ENCODE measurements at places on chromosomes 7 and 10.

DNA sequence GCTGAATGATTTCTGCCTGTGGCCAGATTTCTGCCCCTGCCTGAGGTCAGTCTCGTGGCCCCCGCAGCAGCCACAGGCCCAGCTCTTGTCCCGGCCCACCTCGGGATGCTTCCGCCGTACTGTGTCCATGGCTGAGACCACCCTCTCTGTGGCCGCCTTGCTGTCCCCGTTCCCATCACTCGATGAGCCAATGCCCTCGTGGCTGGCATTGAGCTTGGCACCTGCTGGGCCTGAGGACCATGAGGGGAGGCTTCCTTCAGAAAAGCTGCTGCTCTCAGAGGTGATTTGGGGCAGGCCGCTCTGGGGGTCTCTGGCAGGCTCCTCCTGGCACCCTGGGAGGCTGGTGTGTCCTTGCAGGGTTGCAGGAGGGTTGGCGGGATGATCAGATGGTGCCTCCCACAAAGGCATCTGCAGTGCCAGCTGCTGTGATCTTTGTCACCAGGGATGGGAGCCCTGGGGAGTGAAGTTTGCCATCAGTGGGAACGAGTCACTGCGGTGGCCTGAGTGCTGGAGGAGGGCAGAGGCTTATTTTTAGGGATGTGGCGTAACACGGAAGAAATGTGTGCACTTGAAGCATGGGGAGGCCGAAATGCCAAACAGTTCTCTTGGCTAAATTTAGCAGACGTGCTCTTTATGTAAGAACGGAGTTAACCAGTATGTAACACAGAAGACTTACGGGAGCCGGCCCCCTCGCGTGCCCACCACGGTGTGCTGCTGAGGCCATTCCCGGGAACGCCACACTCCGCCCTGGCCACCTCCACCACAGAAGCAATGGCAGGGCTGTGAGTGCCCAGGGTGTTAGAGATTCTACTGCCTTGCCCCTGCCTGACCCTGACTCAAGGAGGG lies 47.7 kb downstream of the VIPR2 start:
- no peak for DNase-seq

DNA sequence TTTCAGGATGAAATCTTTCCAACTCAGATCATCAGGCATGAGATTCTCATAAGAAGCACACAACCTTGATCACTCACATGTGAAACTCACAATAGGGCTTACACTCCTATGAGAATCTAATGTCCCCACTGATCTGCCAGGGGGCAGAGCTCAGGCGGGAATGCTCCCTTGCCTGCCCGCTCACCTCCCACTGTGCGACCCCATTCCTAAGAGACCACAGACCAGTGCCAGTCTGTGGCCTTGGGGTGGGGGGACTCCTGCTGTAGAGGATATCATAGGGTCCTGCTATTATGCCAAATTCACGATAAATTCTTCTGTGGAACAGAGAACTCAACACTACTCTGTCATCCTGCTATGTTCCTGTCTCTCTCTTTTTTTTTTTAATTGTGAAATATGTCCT lies 5.2 kb upstream of the RASGEF1A start:
- no peak for DNase-seq

DNA sequence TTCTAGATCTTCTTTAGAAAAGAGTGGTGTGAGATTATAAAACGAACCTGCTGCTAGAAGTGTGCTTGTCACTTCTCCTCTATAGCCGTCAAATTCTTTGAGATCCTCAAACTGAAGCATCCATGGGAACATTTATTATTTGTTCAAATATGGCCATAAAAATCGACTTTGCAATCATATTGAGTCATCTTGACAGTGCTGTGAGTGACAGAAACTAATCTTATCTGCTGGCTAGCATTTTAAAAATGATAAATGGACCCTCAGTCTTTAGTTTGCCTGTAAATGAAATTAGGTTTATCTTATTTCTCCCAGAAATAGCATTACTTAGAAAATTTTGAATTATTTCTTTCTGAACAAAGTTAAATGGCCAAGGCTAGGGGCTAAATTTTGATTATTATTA lies 290.8 kb downstream of the EXOC4 start:
- DNase-seq: no peak

DNA sequence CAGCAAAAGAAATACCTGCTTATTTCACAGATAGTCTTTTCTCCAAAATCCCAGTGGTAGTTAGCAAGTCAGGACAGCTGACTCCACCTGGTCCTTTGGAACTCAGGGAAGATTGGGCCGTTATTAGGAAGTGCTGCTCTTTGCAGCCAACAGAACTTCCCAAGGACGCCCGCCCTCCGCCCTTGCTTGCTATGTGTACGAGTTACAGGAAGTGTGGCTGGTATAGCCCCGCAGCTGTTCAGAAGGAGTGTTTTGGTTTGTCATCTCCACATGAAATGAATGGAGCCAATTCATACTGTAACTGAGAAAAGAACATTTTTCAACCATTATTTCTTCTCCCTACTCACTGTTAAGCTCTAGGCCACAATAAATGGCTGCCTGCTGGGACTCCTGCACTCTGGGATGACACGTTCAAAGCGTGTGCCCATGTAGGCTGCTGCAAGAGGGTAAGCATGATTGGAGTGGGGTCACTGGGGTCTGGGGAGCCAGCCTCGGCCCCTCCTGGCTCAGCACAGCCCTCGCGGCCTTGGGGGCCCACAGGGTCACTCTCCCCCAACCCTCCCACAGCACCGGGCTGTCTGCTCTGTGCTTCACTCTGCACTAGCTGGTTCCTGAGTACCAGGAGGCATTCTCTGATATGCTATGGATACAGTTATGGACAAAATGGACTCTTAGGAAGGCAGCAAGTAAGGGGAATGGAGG lies 244.0 kb downstream of the EBF3 start:
- no peak for DNase-seq

Data from esophagus squamous epithelium (tissue), 5 donors.